ENCODE measurements at places on chromosomes 12 and 14.

DNA sequence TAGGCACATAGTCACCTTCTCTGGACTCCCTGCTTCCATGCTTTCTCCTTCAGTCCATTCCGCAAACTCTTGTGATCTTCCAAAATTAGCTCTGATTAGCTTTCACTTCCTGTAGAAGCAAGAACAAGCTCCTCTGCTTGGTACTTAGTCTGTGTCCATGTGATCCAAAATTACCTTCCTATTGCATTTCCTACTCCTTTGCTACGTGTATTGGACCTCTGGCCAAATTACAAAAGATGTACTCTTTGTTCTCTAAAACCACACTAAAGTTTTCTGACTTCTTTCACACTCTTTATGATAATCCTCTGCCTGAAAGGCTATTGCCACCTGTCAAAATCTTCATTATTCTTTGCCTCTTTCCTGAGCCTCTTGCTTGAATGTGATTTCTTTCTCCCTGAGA lies 786 bp upstream of the TSFM start:
- no peak for DNase-seq

DNA sequence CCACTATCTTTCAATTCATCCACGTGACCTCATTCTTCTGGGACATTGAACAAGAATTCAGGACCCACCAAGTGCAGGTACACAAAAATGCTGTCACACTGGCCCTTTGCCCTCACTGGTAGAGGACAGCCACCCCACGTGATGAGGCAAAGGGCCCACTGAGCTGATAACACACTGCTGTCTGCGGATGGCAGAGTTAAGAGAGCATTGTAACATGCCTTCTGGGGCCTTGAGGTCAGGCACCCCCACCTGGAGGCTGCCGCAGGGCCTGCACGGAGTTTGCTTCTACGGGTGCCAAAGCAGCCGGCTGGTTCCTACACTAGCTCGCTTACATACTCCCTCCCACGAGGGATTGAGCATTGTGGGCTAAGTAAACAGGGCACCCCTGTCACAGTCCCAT lies 101.0 kb downstream of the LRIG3 start:
- no peak for DNase-seq

DNA sequence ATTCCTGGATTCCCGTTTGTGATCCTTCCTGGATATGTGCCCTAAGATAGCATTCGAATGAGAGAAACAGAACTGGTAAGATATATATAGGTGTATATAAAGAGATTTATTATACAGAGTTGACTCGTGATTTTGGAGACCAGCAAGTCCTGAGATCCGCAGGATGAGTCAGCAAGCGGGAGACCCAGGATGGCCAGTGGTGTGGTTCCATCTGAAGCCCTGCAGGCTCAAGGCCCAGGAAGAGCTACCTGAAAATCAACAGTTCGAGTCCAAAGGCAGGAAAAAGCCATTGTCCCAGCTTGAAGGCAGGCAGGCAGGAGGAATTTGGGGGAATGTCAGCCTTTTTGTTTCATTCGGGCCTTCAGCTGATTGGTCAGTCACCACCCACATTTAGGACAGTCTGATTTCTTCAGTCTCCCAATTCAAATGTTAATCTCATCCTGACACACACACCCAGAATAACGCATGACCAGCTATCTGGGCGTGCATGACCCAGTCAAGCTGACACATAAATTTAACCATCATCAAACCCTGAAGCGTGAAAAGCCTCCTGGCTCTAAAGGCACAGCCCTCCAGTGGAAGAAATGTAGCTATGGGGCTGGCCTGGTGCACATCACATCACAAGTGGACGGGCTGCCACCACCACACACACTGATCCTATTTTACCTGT lies 44.3 kb downstream of the TUNAR start:
- DNase-seq = no peak

DNA sequence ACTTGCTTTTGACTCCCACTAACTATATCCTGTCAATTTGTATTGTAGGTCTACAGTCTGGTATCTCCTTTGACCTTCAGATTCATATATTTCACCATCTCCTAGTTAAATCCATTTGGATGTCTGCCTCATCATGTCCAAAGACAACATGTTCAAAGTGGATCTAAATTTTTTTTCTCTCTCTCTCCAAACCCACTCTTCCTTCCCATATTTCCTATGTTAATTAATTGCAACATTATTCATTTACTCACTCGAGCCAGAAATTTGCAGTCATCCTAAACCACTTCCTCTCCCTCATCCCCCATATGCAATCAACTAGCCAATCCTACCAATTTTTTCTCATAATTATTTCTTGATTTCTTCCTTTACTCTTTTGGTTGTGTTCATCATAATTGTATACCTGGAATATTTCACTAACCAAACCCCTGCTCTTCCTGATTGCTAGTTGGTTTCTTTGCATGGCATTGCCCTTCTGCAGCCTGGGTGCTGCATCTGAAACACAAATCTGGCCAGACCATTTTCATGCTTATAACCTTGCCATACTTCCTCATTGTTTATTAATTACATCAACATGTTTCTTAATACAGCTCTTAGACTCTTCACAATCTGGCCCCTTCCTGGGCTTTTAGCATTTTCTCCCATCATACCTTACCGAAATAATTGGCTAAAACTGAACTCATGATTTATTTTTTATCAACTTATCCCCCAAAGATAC lies 442.2 kb downstream of the ADAMTS20 start:
- no peak for DNase-seq

GRCh38 chr12:104985206-104985605 lies 910 bp upstream of the NOPCHAP1 start:
- no peak for DNase-seq

DNA sequence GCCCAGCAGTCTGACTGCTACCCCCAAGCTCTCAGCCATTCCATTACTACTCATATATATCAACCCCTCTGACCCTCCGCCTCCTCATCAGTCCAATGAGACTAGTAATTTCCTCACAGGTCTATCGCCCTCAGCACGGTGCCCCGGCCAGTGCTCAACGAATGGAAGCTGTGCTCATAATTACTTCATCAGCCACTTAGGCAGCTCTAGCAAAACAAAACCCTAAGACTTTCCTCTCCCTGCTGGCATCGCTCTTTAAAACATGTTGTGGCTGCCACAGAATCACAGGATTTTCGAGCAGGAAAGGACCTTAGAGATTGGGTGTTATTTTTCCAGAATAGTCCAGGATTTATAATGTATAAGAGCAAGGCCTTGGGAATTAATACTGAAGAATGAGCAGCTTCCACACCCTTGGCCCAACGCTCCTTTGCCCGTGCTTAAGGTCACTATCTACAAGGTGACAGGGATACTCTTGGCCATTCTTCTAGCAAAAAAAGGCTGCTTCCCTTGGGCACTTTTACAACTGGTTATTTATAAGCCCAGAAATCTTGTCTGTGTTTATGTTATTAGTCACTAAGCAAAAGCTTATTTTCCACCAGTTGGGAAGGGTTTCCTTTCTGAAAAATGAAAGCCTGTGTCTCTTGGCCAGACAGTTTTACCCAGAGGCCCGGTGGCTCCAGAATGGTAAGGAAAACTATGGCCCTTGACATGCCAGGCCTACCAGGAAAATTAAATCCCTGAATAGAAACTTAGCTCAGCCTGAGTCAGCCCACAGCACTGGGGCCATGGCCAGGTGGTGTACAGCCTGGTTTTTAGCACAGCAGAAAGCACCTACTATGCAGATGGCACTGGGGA lies 47.9 kb downstream of the NUAK1 start:
- no peak for DNase-seq

DNA sequence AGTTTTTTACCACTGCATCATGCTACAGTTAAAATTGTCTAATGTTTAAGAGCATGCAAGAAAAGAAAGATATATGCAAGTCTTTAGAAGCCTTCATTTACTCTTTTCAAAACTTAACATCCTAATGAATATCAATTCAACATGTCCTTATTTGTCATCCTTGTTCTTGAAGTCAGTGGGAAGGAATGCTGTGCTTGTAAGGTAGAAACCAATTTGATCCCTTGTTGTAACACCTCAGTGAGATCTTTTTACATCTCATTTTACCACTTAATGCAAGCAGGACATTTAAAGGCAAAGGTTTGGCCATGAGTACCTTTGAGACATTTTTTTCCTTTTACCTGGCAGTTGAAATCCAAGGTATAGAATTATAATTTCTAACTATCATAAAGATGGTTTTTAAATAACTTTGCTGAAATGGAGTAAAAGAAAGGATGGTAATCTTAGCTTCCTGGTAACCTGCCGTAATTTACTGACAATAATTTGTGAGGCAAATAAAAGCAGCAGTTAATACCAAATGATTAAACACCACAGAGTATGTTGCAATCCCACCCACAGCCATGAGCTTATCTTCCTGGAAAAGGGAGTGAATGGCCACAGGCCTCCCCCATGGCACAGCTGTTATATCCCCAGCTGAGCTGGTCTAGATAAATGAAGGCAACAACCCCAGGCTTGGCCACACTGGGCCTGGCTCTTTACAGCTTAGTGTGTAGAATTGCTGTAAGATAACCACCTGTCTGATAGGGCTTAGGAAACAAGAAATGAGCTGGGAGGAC lies 33.2 kb upstream of the STRN3 start:
- DNase-seq = no peak
